ENCODE measurements at places on chromosomes 4 and X. TPM values are rescaled to one million over a fixed set of nuclear protein-coding genes. Genes with fewer than 3 reads are reported as not detected.
A peak's percentile ranks its signal among the peaks of the same experiment; 100 is the strongest.

- DNase-seq: peak; percentile 95
- peak overlapping the region; percentile 78 for H3K27ac ChIP-seq
- H3K4me1 ChIP-seq: no peaks in the 10 kb centered on the region
Measured at GRCh38 chr4:110610940-110611831, 11.7 kb downstream of the PITX2 start.

GRCh38 chr4:24024605-24025004 lies 134.8 kb upstream of the PPARGC1A start:
- no peak for DNase-seq
- H3K4me1 ChIP-seq: no peaks in the 10 kb centered on the region
- no peak overlapping the region for H3K4me3 ChIP-seq
- H3K36me3 ChIP-seq: no peaks in the 10 kb centered on the region
- H3K27ac ChIP-seq: no peak overlapping the region
- no peaks in the 10 kb centered on the region for H3K27me3 ChIP-seq

- H3K4me1 ChIP-seq: no peaks in the 10 kb centered on the region
- DNase-seq: no peak
- H3K27me3 ChIP-seq: no peaks in the 10 kb centered on the region
- H3K4me3 ChIP-seq: no peak overlapping the region
Measured at GRCh38 chr4:161629694-161630441, 533.9 kb downstream of the FSTL5 start.

GRCh38 chr4:54657551-54658251 lies at the start of gene KIT:
Gene KIT, plus strand, starts transcription at chr4:54657957. Its CDS starts 58 bp downstream, at chr4:54658015.
- H3K27me3 ChIP-seq: peaks cover 2% of the 10 kb centered on the region
- H3K36me3 ChIP-seq: no peaks in the 10 kb centered on the region
- DNase-seq: no peak
- peaks cover 13% of the 10 kb centered on the region for H3K4me1 ChIP-seq
- H3K27ac ChIP-seq: no peak within 1 kb of the TSS

DNA sequence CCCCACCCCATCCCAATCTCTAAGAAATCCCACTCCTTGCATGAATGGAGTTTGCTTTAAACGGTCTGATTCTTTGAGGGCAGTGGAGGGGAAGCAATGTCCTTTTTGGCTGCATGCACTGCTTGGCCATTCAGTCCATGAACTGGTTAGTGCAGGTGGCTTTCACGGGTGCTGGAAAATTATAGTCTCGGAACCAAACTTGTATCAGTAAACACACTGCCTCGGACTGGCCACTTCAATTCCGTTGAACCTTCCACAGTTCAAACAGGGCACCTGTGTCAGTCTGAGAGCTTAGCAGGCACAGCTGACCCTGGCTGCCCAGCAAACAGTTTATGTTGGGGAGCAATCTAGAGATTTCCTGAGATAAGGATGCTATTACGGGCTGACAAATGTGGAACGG lies 255.6 kb downstream of the DHX15 start:
- H3K36me3 ChIP-seq: no peaks in the 10 kb centered on the region
- no peak overlapping the region for H3K4me3 ChIP-seq
- H3K27ac ChIP-seq: no peak overlapping the region
- no peak for DNase-seq

The TEX28 gene
- polyA plus RNA-seq: not detected

DNA sequence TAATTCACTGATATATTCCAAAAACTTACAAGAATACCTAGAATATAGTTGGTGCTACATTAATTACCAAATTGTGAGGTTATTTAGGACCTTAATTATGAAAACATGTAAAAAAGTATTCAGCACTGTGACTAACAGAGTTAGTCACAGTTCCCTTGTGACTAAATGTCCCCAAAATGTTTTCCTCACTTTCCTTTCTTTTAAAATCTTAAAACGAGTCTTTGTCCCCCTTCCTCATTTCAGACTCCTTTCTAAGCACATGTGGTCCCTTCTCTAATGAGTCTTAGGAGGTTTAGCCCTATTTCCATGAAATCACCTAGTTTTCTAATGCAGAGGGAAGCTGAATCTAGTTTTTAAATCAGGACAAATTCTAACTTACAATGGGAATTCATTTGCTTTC lies 175.0 kb downstream of the PPP3CA start:
- no peak overlapping the region for H3K4me3 ChIP-seq
- no peaks in the 10 kb centered on the region for H3K27me3 ChIP-seq
- no peak for DNase-seq

- H3K27ac ChIP-seq: no peak overlapping the region
- H3K4me1 ChIP-seq: no peaks in the 10 kb centered on the region
- no peaks in the 10 kb centered on the region for H3K27me3 ChIP-seq
- DNase-seq: peak; percentile 16
- no peak overlapping the region for H3K4me3 ChIP-seq
Measured at GRCh38 chr4:111454961-111455360, 690.3 kb upstream of the FAM241A start.

DNA sequence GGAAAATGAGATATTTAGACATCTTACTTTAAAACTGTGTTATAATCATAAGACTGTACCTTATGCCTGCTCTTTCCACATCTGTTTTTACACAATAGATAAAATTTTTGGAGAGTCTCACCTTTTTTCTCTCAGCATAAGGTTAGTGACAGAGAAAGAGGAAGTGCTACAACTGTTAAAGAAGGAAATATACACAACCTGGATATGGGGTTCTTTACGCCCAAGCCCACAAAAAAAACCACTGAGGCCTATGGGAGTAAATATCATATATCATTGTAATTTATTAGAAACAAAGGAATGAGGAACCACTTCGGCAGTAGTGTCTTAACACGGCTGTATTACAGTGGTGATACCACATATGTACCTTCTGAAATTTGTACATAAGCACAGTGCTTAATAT lies 265.9 kb upstream of the GK2 start:
- no peak overlapping the region for H3K4me3 ChIP-seq
- no peak for DNase-seq
- H3K27me3 ChIP-seq: no peaks in the 10 kb centered on the region
- H3K36me3 ChIP-seq: no peaks in the 10 kb centered on the region
- no peak overlapping the region for H3K27ac ChIP-seq
- no peaks in the 10 kb centered on the region for H3K4me1 ChIP-seq

The PLS3 gene
- polyA plus RNA-seq: 40.9 TPM

- no peaks in the 10 kb centered on the region for H3K4me1 ChIP-seq
- no peaks in the 10 kb centered on the region for H3K27me3 ChIP-seq
- no peak overlapping the region for H3K27ac ChIP-seq
- no peak for DNase-seq
- H3K4me3 ChIP-seq: peak overlapping the region; percentile 36
Measured at GRCh38 chrX:49879656-49880277, 483 bp downstream of the USP27X start.

- peak within 1 kb of the TSS; percentile 97 for H3K4me3 ChIP-seq
- peak; percentile 82 for DNase-seq
- H3K27me3 ChIP-seq: no peaks in the 10 kb centered on the region
- peaks cover 13% of the 10 kb centered on the region for H3K36me3 ChIP-seq
- H3K4me1 ChIP-seq: no peaks in the 10 kb centered on the region
- H3K27ac ChIP-seq: peak within 1 kb of the TSS; percentile 82
Measured at GRCh38 chr4:75940692-75941253, at the start of gene NAAA. Gene NAAA, minus strand, starts transcription at chr4:75941013. Its CDS starts 64 bp downstream, at chr4:75940949.

DNA sequence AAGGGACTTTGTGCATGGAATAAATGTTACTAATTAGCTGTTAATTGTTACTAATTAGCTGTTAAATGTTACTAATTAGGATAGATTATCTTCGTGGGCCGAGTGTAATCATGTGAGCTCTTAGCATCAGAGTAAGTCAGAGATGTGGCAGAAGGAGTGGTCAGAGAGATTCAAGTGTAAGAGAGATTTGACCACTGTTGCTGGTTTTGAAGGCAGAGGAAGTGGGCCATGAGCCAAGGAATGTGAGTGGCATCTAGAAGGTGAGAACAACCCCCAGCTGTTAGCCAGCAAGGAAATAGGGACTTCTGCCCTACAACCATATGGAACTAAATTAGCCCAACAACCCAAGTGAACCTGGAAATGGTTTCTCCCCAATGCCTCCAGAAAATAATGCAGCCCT lies 28.2 kb downstream of the ODAPH start:
- H3K4me1 ChIP-seq: no peaks in the 10 kb centered on the region
- no peak for DNase-seq
- H3K36me3 ChIP-seq: no peaks in the 10 kb centered on the region
- no peaks in the 10 kb centered on the region for H3K27me3 ChIP-seq
- no peak overlapping the region for H3K27ac ChIP-seq
- no peak overlapping the region for H3K4me3 ChIP-seq

DNA sequence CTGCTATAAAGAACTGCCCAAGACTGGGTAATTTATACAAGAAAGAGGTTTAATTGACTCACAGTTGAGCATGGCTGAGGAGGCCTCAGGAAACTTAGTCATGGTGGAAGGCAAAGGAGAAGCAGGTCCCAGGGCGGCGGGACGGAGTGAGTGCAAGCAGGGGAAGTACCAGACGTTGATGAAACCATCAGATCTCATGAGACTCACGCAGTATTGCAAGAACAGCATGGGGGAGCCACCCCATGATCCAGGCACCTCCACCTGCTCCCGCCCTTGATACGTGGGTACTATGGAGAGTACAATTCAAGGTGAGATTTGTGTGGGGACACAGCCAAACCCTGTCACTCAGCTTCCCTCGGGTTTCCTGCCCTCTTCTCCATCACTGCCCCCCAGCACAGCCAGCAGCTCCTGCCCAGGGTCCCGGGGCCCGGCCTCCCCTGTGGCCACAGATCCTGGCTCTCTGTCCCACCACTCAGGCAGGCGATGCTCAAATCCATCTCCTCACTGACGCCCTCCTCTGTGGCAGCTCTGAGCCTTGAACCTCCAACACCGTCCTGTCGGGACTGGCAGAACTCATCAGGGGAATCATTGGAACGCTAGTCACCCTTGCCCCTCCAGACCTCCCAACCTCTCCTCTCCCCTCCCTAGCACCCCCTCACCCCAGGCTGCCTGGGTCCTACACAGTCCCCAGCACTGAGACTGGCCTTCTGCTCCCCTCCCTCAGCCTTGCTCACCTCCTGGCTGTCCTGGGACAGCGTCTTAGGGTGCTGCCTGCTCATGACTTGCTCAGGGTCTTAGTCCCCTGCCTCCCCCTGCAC lies 37.6 kb downstream of the FGFRL1 start:
- DNase-seq: no peak
- no peak overlapping the region for H3K27ac ChIP-seq
- no peaks in the 10 kb centered on the region for H3K36me3 ChIP-seq
- H3K4me1 ChIP-seq: peaks cover 3% of the 10 kb centered on the region
- H3K4me3 ChIP-seq: no peak overlapping the region

DNA sequence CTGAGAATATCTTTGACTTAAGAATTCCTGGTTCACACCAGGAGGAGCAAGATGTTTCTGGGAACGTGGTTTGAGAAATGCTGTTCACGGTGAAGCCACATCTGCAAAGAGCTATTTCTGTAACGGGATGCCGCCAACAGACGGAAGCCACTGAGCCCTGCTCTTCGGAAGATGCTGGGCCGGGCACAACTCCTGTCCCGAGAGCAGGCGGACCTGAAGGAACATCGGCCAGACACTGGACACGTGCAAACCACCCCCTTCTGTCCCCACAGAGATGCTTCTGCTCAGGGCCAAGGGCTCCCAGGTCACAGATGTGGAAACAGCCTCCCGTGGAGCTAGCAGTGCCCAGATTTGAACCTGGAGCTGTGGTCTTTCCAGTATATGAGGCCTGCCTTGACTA lies 24.3 kb downstream of the HMX1 start:
- H3K36me3 ChIP-seq: no peaks in the 10 kb centered on the region
- no peak overlapping the region for H3K4me3 ChIP-seq
- peaks cover 10% of the 10 kb centered on the region for H3K27me3 ChIP-seq
- no peak overlapping the region for H3K27ac ChIP-seq
- no peak for DNase-seq

DNA sequence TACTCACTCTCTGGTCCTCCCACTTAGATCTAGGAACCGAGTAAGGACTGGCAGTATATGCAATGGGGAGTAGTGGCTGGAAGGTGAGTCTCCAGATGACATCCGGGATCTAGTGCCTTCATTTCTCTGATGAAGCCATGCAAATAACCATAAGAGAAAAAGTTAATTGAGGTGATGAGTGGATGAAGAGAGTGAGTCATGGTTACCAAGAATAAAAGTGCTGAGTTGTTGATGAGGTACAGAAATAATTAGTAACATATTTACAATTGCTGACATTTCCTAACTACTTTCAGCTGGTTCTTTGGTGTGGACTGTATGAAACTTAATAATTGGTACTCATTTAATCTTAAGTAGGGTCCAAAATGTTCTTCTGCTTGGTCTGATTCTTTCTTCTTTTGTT lies 146.7 kb upstream of the PITX2 start:
- DNase-seq: no peak
- H3K36me3 ChIP-seq: no peaks in the 10 kb centered on the region
- no peak overlapping the region for H3K4me3 ChIP-seq
- no peaks in the 10 kb centered on the region for H3K4me1 ChIP-seq

GRCh38 chrX:34658326-34658725 lies 1.2 kb upstream of the TMEM47 start:
- no peak overlapping the region for H3K4me3 ChIP-seq
- peaks cover 15% of the 10 kb centered on the region for H3K27me3 ChIP-seq
- no peaks in the 10 kb centered on the region for H3K4me1 ChIP-seq
- no peak overlapping the region for H3K27ac ChIP-seq
- no peak for DNase-seq

GRCh38 chrX:126165401-126165720 lies 728 bp downstream of the DCAF12L2 start:
- DNase-seq: no peak
- no peaks in the 10 kb centered on the region for H3K4me1 ChIP-seq
- H3K4me3 ChIP-seq: no peak overlapping the region
- H3K36me3 ChIP-seq: no peaks in the 10 kb centered on the region

- no peaks in the 10 kb centered on the region for H3K4me1 ChIP-seq
- no peak for DNase-seq
- H3K27ac ChIP-seq: no peak overlapping the region
Measured at GRCh38 chr4:179631321-179631720, 2189.1 kb upstream of the AGA start.

The PLP2 gene
- 124 TPM for polyA plus RNA-seq

The DUSP21 gene
- polyA plus RNA-seq: 0.22 TPM

DNA sequence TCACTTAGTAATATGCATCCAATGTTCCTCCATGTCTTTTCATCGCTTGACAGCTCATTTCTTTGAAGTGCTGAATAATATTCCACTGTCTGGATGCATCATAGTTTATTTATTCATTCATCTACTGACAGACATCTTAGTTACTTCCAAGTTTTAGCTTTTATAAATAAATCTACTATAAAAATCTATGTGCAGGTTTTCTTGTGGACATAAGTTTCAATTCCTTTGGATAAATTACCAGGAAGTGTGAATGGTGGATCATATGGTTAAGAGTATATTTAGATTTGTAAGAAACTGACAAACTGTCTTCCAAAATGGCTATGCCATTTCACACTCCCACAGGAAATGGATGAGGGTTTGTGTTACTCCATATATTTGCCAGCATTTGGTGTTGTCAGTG lies 1392.9 kb upstream of the PABPC4L start:
- H3K4me3 ChIP-seq: no peak overlapping the region
- no peaks in the 10 kb centered on the region for H3K4me1 ChIP-seq
- no peak for DNase-seq
- no peaks in the 10 kb centered on the region for H3K36me3 ChIP-seq

GRCh38 chr4:138555584-138555983 lies 313.4 kb upstream of the SLC7A11 start:
- no peaks in the 10 kb centered on the region for H3K4me1 ChIP-seq
- peak; percentile 36 for DNase-seq
- H3K36me3 ChIP-seq: no peaks in the 10 kb centered on the region
- H3K27ac ChIP-seq: no peak overlapping the region
- no peaks in the 10 kb centered on the region for H3K27me3 ChIP-seq

- no peaks in the 10 kb centered on the region for H3K27me3 ChIP-seq
- DNase-seq: no peak
- no peaks in the 10 kb centered on the region for H3K4me1 ChIP-seq
- no peak overlapping the region for H3K27ac ChIP-seq
- H3K36me3 ChIP-seq: no peaks in the 10 kb centered on the region
Measured at GRCh38 chrX:21153033-21153432, 221.2 kb upstream of the CNKSR2 start.
